ENCODE measurements at places on chromosomes 7 and 10.
A peak's percentile ranks its signal among the peaks of the same experiment; 100 is the strongest.

DNA sequence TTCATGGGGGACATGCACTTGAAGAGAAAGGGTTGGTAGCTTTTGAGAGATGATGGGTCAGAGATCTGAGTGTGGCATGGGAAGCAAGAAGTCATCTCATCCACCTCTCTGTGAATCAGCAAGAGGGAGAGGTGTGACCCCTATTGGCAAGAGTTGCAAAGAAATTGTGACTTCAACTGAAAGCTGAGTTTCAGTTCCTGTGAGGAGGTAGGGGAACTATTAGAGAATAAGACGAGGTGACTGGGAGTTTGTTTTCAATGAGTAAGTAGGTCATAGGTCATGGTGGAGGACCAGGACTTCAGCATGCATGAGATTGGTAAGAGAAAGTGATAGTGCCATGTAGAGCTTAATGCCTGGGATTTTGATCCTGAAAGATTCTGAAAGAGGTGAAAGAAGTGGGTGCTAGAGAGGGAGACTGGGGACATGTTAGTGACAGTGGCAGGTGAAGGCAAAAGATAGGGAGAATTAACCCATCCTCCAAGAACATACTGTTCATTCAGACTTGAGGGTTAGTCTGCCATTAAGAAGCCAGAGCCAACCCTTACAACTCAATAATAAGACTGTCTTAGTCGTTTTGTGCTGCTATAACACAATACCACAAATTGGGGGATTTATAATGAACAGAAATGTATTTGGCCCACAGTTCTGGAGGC is 75.5 kb upstream of the CAPZA2 start:
- DNase-seq: no peak

DNA sequence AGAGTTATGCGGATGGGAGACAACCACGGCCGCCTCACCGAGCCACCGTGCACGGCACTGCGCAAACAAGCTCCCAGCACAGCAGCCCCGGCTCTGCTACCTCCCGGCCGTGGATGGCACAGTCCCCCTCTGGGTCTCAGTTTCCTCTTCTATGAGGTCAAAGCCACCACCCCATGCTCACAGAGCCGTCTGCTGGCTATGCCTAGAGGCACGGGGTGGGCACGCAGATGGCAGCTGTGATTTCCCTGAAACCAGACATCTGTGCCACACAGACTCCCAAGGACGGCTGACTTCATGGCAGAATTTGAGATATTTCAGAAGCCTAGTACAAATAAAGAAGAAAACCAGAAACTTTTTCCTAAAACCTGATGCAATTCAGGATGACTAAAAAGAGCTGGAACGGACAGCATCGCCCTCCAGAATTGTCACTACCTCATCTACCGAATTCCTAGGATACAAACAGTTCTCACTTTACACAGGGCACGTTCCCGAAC is 73.2 kb downstream of the AMZ1 start:
- no peak for DNase-seq

DNA sequence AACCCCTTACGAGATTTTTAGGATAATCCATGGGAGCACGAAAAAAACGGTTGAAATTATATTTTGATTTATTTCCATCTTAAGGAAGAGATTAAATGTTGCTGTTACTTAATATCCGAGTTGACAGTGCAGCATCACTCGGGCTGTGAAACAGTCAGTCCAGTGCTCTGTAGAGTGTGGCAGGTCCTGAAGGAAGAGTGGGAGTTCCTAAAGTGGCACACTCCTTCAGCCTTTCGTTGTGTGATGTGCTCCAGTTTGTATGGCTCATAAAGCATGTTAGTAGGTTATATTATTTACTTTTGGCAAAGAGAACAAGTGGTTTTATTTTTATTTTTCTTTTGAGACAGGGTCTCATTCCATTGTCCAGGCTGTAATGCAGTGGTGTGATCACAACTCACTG is 358.3 kb downstream of the AUTS2 start:
- DNase-seq: no peak

GRCh38 chr10:77796311-77796915 is 130.1 kb downstream of the DLG5 start:
- DNase-seq: no peak

GRCh38 chr10:79925614-79926013 is 23.3 kb downstream of the SFTPD start:
- DNase-seq: no peak

GRCh38 chr10:110323503-110323902 is 18.8 kb upstream of the SMNDC1 start:
- DNase-seq: no peak

- peak; percentile 50 for DNase-seq
These were observed 17.8 kb downstream of the SCD start for GRCh38 chr10:100364735-100365391.

DNA sequence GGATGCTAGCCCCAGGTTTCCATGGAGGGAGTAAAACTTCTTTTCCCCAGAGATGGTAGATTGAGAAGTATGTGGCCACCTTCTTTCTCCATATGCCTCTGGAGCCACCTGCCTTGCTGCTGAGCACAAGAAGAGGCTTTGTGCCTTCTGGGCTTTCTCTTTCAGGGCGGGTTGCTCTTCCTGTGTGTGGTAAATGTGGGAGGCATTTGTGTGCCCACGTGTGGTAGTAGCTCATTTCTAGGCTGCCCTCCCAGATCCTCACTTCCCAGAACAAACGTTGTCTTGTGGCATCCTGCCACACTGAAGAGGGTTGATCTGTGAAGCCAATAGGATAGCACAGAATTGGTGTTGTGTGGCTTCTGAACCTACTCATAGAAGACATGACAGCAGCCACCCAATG is 342.0 kb upstream of the PODXL start:
- no peak for DNase-seq

DNA sequence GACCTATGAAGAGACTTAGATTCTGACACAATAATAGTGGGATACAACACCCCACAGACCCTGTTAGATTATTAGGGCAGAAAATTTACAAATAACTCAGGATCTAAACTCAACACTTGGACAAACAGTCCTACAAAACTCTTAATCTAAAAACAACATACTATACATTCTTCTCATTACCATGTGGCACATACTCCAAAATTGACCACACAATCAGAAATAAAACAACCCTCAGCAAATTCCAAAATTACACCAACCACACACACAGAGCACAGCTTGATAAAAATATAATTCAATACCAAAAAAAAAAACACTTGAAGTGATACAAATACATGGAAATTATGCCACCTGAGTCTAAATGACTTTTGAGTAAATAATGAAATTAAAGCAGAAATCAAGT is 7.8 kb downstream of the ZNF680 start:
- DNase-seq: no peak

DNA sequence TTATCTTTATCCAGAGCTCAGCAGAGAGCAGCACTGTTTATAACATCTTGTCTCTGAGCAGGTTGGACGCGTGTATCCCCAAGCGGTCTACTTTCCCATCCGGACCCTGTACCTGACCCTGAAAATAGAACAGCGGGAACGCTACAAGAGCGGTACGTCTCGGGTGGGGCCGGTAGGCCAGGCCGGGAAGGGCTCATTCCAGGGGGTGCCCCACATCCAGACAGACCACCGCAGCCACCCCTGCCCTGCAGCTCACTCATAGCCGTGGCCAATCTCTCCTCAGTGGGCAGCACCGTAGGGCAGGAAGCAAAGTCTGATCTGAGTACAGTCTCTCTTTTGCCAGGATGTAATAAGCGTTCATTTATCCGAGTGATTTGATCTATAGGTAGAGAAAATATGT is 113.7 kb downstream of the TRRAP start:
- DNase-seq: no peak

- no peak for DNase-seq
These were observed 2.8 kb downstream of the ARL4A start for GRCh38 chr7:12690041-12690878.

DNA sequence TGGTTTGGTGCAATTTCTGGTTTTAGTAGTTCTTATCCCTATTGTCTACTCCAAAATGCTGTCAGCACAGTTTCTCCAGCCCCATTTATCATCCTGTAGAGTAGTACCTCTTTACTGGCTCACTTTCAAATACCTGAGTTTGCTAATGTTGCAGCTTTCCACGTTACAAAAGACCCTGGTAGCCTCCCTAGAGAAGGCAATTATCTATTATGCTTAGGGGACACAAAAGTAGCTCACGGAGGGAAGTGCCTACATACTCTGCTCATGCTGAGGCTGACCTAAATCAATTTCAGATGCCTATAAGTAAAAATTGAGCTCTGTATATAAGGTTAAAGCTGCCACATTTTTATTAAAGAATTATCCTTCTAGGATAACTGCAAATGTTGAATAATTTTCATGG is 603.6 kb downstream of the CNTNAP2 start:
- no peak for DNase-seq

GRCh38 chr10:129319934-129320333 is 147.1 kb upstream of the MGMT start:
- no peak for DNase-seq

DNA sequence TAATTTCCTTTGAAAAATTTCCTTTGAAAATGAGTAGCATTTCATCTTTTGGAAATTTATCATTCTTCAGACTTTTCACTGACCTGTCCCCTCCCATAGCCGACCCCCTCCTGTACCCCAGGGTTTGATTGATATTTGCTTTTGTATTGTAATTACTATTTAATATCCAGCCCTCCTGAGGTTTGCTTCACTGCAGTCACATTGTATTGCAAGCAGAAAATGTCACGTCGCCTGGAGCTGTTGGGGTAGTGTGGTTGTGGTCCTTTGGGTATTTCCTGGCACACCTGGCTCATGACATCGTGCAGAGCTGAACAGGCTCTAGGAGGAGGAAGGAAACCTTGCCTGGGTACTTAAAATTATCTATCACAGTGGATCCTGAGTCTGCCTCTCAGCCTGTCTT is 116.1 kb downstream of the INSYN2A start:
- DNase-seq: no peak

GRCh38 chr7:88091988-88092675 is 127.7 kb downstream of the SRI start:
- DNase-seq: no peak

- DNase-seq: no peak
These were observed 346.6 kb upstream of the MGMT start for GRCh38 chr10:129120441-129120840.

DNA sequence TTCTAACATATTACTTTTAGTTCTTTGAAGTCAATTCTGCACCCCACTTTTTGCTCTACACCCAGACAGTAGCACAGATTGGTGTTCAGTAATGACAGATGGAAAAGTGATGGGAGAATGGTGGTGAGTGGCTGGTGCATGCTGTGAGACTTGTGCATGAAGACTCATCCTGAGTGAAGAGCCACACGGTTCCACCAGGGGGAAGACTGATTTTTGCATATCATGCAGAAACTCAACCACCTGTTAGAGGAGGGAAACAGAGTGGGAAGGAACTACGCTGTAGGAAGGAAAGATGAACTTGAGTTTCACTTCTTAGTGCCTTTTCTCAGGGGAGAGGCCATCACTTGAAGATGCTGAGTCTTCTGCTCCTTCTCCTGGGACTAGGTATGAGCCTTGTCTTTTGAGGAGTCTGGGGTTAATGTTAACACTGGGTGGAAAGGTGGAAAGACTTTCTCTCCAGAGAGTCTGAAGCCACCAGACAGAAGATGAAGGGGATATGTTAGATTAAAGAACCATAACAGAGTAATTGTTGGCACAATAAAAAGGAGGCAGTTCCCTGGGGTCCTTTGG is 9.3 kb upstream of the PRSS1 start:
- no peak for DNase-seq

- no peak for DNase-seq
These were observed 1.1 kb downstream of the MEPCE start for GRCh38 chr7:100430493-100431285.

DNA sequence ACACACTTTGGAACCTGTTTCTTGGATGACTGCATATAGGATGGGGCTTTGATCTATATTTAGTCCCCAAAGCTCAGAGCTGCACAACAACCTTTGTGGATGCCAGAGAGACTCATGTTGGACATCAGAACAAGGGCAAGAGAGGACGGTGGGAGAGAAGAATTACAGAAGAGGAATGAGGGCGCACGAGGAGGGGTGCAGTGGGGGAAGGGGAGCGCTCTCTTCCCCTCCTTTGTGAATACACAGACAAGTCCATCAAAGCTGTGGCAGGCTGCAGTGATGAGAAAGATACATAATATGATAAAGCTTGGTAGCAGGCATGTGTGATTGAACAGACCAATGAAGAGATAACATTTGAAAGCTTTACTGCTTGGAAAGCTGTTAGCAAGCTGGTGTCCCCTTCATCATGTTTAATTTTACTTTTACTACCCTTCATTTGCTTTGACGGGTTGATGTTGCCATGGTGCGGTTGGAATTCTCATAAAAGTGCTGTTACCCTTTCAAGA is 857.8 kb downstream of the KCNMA1 start:
- peak; percentile 2 for DNase-seq

DNA sequence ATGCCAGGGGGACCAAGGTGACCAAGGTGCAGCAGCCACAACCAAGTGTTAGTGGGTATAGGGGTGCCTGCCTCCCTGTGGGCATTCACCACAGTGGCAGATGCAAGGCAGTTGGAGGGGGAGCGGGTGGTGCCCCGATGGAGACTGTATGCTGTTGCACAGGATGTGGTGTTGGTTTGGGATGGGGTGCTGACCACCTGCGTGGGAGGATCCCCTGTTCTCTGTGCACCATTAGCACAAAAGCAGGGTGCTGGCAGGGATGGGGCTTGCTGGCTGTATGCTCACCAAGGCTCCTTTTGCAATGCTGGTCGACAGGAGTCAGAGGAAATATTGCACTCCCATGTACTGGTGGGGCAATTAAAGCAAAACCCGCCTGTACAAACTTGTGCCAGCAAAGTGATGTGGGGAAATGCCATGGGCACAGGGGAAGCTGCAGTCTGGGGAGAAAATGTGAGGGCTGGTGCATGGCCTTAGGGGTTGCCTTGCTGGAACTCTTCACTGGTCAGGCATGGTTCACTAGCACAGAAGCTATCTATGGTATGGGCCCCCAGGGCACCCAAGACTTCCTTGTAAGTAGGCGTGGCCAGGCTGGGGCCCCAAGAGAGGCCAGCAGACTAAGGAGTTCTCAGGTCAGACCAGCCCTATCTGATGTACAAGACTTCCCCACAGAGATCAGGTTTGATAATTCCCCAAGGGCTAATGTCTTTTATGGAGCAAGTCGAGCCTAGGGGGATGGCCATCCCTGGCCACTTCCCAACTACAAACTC is 51.9 kb upstream of the GNAT3 start:
- no peak for DNase-seq

GRCh38 chr10:49123981-49124950 is 8.9 kb upstream of the VSTM4 start:
- no peak for DNase-seq

DNA sequence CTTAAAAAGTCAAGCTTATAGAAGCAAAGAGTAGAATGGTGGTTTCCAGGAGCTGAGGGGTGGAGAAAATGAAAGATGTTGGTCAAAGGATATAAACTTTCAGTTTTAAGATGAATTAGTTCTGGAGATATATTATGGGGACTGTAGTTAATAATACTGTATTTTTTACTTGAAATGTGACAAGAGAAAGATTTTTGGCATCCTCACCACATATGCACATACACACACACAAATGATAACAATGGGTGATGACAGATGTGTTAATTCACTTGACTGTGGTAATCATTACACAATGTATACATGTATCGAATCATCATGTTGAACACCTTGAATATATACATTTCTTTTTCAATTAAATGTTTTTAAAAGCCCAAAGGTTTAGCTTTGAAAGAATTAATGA is 32.7 kb upstream of the ZPBP start:
- DNase-seq: no peak

Measured in left renal cortex interstitium (tissue), 4 donors.